ENCODE measurements at places on chromosomes 2 and 18.

DNA sequence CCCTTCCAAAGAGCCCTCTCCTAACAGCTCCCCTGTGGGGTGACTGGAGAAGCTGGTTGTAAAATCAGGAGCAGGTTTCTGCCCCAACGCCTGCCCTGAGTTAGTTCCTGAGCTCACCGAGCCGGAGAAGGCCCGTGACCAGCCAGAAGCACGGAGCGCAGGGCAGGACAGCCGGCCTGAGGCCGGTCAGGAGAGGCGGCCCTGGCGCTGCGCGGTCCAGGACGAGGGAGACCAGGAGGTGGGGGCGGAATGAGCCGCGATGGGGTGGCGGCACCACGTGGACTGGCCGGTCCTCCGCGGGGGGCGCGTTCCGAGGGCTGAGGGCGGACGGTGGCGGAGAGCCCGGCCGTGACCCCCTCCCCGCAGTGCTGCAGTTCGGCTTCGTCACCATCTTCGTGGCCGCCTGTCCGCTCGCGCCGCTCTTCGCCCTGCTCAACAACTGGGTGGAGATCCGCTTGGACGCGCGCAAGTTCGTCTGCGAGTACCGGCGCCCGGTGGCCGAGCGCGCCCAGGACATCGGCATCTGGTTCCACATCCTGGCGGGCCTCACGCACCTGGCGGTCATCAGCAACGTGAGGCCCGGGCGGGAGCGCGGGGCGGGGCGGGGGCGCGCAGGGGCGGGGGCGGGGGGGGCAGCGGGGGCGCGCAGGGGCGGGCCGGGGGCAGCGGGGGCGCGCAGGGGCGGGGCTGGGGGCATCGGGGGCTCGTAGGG is 29.0 kb downstream of the ANO7 start:
- DNase-seq: peak; percentile 6

- DNase-seq: no peak
These were observed 30.6 kb downstream of the GFPT1 start for GRCh38 chr2:69356471-69356870.

GRCh38 chr2:110877031-110877827 is 144.9 kb downstream of the ACOXL start:
- no peak for DNase-seq

GRCh38 chr2:223545830-223546229 is 56.3 kb downstream of the SCG2 start:
- no peak for DNase-seq

DNA sequence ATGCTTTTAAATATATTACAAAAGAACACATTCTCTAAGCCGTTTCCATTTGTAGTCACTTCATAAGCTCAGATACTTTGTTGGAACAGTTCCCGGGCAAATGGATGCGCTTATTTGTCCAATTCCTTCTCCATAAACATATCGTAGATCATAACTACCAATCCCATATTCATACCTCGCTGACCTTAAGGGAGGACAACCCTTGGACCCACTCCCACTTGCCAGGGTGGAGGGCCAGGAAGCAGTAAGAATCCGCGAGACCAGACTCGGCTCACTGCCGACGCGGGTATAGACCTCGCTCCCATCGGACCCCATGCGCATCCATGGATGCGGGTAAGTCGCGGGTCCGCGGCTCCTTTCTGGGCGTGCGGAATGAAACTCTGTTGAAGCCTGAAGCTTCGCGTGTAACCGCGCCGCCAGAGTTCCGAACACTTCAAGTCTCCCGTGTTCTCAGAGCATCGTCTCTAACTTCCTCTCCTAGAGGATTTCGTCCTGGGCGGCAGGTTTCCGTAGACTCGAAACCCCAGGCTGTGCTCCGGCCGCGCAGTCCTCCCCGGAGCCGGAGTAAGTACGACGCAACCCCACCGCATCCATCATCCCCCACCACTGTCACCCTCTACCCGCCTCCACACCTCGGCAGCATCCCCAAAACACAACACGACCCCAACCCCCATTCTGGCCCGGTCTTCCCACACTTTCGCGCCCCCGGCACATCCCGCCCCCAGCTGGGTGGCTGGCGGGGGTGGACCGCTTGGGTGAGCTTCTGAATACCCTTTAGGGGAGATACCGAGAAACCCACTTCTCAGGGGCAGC is 1.1 kb downstream of the DSC3 start:
- DNase-seq: no peak

GRCh38 chr2:86372133-86372532 is 34.7 kb upstream of the REEP1 start:
- DNase-seq: no peak
